ENCODE measurements at places on chromosomes 16 and 17.

DNA sequence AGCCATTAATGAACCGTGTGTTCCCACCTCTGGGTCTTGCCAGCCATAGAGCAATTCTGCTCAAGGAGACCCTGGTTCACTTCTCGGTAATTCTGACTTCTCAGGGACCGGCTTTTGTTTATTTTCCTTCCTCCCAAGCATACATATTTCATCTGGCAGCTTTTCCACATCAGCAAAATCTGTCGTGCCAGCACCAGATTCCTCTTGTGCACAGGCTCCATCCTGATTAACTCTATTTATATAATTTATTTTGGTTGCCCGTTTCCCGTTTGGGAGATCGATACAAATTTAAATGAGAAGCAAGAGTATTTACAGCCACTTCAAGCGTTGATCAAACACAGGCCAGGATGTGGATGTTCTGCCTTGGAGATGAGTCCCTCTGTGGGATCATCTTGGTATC is 161.9 kb upstream of the XYLT1 start:
- DNase-seq: no peak

DNA sequence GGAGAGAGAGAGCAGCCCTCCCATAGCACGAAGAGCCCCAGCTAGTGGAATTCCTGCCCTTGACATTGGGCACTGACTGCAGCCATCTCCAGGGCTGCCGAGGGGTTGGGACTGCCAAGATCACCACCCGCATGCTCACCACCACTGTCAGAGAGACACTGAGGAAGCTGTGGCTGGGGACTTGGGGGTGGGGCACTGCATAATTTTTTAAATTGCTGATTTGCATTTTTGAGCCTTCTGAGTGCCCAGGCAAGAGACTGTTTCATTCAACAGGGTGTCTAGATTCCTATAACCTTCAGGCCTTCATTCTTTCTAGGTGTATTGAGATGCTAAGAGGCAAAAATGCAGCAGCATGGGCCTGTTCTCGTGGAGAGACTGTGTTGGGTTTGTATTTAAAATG is 9.0 kb upstream of the EPX start:
- no peak for DNase-seq

GRCh38 chr17:57985675-57985974 is 2.4 kb downstream of the VEZF1 start:
- no peak for DNase-seq

- DNase-seq: no peak
Measured at GRCh38 chr17:40399185-40399584, 18.5 kb downstream of the TOP2A start.

DNA sequence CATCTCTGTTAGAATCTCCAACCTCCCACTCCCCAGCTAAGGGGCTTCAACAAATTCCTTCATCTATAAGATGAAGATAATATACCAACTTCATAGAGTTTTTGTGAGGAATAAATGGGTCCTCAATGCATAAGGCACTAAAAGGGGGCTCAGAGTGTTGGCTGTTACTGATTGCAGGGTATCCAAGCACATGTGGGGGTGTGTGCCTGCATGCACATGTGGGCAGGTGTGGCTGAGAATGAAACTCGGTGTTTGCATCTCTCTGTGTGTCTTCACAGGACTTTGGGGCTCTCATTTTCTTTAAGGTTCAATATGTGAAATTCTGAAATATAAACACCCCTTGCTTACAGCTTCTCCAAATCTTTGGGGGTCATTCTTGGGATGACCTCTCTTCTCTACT is 4.1 kb upstream of the PPP1R9B start:
- no peak for DNase-seq

GRCh38 chr17:74945543-74945942 is 9.8 kb downstream of the OTOP3 start:
- DNase-seq: no peak

DNA sequence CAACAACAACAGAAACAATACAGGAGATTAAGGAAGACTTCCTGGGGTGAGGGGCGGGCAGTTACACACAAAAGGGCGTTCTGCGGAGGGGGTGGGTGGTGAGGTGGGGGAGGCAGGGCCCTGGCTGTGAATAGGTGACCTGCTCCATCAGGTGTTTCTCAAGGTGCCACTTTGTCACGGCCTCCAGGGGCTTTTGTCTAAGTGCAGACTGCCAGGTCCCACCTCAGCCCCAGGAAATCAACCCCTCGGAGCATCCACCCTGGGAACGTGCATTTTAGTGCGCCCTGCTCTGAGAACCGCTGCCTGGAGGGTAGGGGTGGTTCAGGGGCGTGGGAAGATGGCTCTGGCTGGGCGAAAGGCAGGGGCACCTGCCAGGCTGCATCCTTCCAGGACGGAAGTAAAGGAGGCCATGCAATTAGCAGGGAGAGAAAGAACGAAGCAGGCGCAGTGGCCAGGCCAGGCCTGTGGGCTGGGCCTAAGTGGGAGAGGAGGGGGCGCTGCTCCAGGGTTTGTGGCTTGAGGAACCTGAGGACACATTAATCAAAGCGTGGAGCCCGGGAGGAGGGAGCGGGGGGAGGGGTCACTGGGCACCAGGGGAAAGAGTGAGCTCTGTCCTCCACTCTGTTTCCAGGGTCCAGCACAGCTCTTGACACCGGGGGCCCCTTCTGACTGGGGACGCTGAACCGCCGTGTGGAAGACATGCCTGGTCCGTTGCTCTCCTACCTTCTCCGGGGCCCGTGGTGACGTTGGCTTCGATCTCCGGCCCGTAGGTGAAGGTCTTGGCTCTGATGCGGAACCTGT is 49.4 kb upstream of the CDC42EP4 start:
- no peak for DNase-seq

- no peak for DNase-seq
Measured at GRCh38 chr17:57505841-57506773, 239.0 kb downstream of the CCDC182 start.

- no peak for DNase-seq
Measured at GRCh38 chr16:23232806-23233205, 50.3 kb downstream of the SCNN1G start.

GRCh38 chr16:29700253-29700987 is 21.4 kb downstream of the QPRT start:
- DNase-seq: peak; percentile 79

DNA sequence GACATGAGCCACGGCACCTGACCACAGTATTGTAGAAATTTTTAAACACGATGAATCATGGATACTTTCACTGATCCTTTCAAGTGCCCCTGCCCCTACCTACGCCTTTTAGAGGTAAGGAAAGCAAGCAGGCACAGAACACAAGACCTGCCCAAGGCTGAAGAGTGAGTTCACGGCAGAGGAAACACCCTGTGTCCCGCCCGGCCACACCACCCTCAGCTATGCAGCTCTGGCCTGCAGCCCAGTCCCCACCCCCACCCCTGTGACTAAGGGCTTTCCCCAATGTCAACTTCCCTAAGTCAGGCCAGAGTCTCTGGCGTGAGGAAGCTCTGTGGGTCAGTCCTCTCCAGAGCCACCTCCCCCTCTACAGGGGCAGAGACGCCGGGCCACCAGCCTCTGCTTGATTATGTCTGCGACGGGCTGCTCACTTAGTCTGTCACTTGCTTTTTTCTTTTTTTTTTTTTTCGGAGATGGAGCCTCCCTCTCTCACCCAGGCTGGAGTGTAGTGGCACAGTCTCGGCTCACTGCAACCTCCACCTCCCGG is 8.4 kb downstream of the SLC16A5 start:
- DNase-seq: no peak

DNA sequence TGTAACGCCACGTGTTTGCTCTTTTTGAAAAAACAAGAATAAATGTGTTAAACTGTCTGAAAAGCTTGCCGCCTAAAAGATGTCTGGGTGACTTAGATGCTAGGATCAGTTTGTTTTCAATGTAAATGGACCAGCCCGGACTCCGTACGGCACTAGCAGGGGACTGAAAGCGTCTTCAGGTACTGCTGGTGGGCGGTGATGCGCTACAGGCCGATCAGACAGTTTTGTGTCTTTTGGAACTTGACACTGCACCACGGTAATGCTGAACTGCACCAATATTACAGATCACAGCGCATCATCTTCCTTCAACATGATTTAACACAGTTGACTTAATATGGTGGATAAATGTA is 727 bp upstream of the MBTPS1 start:
- DNase-seq: peak; percentile 43

GRCh38 chr17:1745513-1746020 is 2.9 kb downstream of the SERPINF2 start:
- no peak for DNase-seq

- DNase-seq: no peak
Measured at GRCh38 chr17:57296231-57296630, 39.9 kb downstream of the MSI2 start.

DNA sequence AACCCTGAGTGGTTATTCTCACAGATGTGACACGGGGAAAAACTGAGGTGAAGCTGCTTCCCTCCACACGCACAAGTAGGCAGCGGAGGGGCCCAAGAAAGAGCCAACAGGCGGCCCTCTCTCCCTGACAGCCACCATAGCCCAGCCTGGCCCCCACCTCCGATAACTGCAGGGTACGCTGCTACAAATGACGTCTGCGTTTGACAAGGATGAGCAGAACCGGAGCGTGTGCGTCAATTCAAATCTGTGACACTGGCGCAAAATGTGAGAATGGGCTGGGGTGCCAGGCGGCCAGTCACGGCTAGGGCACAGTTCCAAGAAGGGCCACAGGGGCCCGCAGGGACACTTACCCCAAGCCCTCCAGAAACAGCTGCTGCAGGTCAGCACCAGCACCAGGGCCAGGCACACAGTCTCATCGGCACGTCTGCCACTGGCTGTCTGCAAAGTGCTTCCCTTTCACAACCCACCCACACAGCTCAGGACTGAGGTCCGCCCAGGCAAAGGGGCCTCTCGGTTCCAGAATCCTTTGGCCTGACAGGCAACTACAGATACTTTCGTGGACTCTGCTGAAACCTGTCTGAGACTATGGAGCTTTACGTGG is 14.4 kb downstream of the AXIN1 start:
- DNase-seq: no peak

DNA sequence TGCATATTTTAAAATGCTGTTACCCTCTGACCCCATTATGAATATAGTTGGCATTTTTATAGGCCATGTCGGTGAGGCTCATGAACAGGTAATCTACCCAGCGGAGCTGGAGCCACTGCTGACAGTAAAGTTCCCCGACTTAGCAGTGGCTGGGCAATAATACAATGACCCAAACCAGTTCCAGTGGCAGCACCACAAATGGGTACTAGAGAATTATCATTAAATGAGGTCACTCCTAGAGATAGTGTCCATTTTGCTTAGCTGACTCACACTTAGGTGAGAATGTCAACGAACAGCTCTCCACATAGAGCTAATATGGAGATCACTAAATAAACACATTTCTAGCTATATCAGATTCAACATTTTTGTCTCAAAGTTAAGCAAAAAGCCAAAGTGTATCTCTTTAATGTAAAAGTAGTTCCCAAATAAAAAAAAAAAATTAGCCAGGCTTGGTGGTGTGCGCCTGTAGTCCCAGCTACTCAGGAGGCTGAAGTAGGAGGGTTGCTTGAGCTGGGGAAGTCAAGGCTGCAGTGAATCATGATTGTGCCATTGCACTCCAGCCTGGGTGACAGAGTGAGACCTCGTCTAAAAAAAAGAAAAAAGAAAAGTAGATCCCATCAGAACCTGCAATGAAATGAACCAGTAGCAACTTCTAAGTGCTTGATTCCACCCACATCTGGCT is 7.4 kb downstream of the MYO1D start:
- no peak for DNase-seq

- no peak for DNase-seq
Measured at GRCh38 chr16:86818671-86819532, 240.6 kb downstream of the FOXL1 start.

GRCh38 chr16:17062676-17063075 is 408.1 kb downstream of the XYLT1 start:
- DNase-seq: no peak

DNA sequence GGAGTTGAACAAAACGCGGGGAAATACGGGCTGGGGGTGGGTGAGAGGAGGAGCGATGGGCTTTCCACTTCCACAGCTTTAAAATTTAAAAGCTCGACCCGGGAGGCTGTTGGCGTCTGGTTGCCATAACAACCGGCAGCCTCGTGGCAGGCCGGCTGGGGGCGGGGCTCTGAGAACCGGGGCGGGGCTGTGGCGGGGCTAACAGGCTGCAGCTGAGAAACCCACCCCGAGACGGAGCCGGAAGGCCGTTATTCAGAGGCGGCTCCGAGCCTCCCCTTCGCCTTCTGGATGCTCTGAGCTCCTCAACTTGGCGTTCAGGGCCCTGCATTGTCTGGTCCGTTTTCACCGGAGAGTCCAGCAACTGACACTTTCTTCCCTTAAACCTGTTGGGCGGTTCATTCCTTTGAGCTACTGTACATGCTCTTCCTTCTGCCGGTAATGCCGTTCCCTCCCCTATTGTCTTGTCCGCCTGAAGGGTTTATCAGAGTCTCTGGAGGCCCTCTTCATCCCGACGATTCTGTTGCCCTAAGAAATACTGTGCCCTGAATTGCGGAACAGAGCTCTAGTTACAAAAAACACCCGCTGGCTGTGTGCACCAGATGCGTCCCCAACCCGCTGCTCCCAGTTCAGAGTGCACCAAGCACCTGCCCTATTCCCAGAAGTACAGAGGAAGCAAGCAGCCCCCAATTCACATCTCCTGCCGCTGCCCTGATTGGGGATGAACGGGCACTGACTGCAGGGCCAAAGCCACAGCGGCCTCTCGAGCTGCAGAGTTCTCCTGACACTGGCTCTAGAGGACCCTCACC is 596 bp downstream of the DNAAF8 start:
- peak; percentile 92 for DNase-seq

- DNase-seq: peak; percentile 73
Measured at GRCh38 chr16:57601801-57602478, 26.5 kb upstream of the ADGRG1 start.

DNA sequence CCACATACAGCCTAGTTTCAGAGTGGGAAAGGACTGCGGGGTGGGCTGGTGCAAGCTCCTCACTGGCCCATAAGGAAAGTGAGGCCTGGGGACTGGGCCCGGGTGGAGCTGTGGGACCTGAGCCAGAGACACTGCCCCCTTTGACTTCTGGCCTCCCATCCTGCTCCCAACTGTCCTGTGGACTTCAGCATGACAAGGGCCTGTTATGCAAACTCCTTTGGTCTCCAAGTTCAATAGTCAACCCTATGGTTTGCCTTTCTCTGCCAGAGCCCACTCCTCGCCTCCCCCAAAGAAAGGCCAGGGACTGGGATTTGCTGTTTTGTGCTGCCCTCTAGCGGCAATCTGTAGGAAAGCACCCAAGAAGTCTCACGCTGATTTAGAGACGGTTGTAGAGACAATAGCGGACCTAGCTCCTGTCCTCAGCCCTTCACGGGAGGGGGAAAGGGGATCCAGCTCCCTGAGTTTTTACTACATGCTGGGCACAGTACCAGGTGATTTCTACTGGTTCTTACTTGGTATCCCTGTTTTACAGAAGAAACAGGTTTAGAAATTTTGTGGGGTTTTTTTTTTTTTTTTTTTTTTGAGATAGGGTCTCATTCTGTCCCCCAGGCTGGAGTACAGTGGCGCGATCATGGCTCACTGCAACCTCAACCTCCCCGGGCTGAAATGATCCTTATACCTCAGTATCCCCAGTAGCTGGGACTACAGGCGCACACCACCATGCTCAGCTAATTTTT is 1.2 kb upstream of the TLCD3B start:
- peak; percentile 66 for DNase-seq

DNA sequence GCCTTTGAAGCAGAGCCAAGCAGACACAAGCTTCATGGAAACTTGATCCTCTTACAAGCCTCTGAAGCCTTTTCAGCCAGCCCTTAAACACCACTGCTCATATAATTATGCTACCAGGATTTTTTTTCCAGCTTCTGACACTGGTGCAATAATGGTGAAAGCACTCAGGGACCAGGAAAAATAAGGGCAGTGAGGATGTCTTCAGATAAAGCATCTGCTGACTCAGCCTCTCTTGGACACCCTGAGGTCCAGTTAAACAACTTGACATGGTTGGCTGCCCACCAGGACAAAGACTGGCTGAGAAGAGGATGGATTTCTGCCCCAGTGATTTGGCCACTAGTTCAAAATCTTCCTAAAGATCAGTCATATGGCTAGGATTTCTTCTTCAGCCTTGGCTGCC is 124.2 kb upstream of the N4BP1 start:
- DNase-seq: no peak
